Vagina (tissue), 2 donors: ENCODE measurements at places on chromosomes 6 and 20. TPM values are rescaled to one million over a fixed set of nuclear protein-coding genes. Genes with fewer than 3 reads are reported as not detected.

TMEM14A gene
- 16.9 TPM for total RNA-seq

SPDEF gene
- not detected for total RNA-seq

AIF1 gene
- total RNA-seq = 25.0 TPM

FAM83C gene
- total RNA-seq = 16.9 TPM

DNA sequence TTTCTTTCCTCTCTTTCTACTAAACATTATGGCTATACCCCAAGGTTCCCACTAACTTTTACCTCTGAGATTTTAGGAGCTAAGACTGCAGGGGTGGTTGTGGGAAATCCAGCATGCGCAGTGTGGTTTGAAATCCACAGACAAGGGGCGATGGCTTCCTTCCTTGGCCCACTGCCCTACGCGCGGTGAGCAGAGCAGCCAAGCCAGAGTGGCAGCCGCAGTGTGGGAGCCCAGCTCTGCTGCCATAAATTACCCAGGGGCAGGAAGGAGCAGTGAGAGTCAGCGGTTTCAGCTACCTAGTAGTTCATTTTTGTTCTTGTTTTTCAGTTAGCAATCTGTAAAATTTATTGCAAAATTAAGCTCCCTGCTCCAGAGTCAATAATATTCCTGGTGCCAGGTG lies 101.4 kb downstream of the BMP2 start:
- no peak overlapping the region for H3K4me3 ChIP-seq
- H3K27me3 ChIP-seq = no peaks in the 10 kb centered on the region
- H3K36me3 ChIP-seq = no peaks in the 10 kb centered on the region

GRCh38 chr20:44115762-44116644 lies 71.0 kb downstream of the JPH2 start:
- peaks cover 7% of the 10 kb centered on the region for H3K4me1 ChIP-seq
- DNase-seq = no peak
- no peak overlapping the region for H3K4me3 ChIP-seq
- no peaks in the 10 kb centered on the region for H3K36me3 ChIP-seq

DNA sequence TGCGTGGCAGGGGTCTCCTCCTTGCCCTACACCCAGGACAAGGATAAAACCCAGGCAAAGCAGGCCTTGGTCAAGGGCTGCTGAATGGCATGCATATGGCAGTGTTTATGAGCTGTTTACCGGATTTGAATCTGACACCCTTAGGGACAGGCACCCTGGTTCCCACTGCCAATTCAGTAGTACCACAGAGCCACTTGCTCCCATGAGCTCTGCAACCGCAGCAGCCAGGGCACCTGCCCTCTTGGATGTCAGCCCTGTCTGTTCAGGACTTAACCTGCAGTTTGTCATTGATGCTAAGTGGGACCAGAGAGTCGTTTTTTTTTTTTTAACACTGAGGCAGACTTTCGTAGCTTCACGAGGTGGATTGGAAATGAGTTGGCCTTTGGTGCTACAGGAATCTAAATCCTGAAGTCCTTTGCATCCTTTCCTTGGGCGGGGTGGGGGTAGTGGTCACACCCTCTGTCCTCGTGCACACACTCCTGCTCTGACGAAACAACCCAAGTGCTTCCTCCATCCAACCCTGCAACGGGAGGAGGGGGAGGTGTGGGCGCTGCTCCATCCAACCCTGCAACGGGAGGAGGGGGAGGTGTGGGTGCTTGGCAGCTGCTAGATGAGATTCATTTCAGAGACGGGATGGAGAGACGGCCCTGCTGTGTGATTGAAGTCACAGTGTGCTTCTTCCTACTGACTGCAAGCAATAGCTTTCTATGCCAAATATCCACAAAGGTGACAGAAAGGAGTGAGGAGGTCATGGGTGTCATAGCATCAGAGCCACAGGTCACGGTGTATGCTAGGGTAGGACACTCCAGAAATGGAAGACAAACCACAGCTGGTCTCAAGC lies 166.5 kb downstream of the SMOC2 start:
- H3K4me1 ChIP-seq = no peaks in the 10 kb centered on the region
- no peaks in the 10 kb centered on the region for H3K27me3 ChIP-seq
- no peak overlapping the region for H3K27ac ChIP-seq
- H3K4me3 ChIP-seq = no peak overlapping the region
- no peak for DNase-seq

- H3K4me1 ChIP-seq = no peaks in the 10 kb centered on the region
- H3K27me3 ChIP-seq = no peaks in the 10 kb centered on the region
- H3K36me3 ChIP-seq = no peaks in the 10 kb centered on the region
- no peak for DNase-seq
- no peak overlapping the region for H3K4me3 ChIP-seq
Measured at GRCh38 chr6:122524056-122524455, 52.4 kb upstream of the SERINC1 start.

- no peak overlapping the region for H3K27ac ChIP-seq
- H3K27me3 ChIP-seq = no peaks in the 10 kb centered on the region
- H3K4me1 ChIP-seq = no peaks in the 10 kb centered on the region
- H3K36me3 ChIP-seq = no peaks in the 10 kb centered on the region
Measured at GRCh38 chr6:119917186-119917585, 567.6 kb upstream of the MAN1A1 start.

- no peaks in the 10 kb centered on the region for H3K27me3 ChIP-seq
- H3K4me3 ChIP-seq = no peak overlapping the region
- H3K27ac ChIP-seq = no peak overlapping the region
- H3K36me3 ChIP-seq = no peaks in the 10 kb centered on the region
- DNase-seq = no peak
Measured at GRCh38 chr20:53037621-53038020, 65.5 kb downstream of the TSHZ2 start.

DNA sequence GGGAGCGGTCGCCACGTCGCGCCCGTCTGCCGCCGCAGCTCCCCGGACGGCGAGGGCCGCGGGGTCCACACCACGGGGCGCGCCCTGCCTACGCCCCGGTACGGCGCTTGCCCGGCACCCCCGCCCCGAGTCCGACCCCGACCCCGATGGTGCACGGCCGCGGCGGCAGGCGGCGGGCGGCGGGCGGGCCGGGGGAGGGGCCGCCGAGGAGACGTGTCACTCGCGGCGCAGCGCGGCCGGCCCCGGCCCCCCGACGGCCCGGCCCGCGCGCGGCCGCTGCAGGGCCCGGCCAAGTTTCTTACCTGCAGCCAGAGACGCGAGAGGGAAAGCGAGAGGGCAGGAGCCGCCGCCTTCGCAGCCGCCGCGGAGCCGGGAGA lies 328 bp downstream of the RRBP1 start:
- H3K27ac ChIP-seq = peak overlapping the region; percentile 95
- H3K36me3 ChIP-seq = peaks cover 8% of the 10 kb centered on the region
- DNase-seq = no peak
- no peaks in the 10 kb centered on the region for H3K27me3 ChIP-seq
- peaks cover 37% of the 10 kb centered on the region for H3K4me1 ChIP-seq
- H3K4me3 ChIP-seq = peak overlapping the region; percentile 73

GRCh38 chr6:17945111-17945510 lies 42.3 kb downstream of the KIF13A start:
- H3K4me1 ChIP-seq = peaks cover 27% of the 10 kb centered on the region
- no peaks in the 10 kb centered on the region for H3K36me3 ChIP-seq
- no peak for DNase-seq
- no peak overlapping the region for H3K27ac ChIP-seq

DNA sequence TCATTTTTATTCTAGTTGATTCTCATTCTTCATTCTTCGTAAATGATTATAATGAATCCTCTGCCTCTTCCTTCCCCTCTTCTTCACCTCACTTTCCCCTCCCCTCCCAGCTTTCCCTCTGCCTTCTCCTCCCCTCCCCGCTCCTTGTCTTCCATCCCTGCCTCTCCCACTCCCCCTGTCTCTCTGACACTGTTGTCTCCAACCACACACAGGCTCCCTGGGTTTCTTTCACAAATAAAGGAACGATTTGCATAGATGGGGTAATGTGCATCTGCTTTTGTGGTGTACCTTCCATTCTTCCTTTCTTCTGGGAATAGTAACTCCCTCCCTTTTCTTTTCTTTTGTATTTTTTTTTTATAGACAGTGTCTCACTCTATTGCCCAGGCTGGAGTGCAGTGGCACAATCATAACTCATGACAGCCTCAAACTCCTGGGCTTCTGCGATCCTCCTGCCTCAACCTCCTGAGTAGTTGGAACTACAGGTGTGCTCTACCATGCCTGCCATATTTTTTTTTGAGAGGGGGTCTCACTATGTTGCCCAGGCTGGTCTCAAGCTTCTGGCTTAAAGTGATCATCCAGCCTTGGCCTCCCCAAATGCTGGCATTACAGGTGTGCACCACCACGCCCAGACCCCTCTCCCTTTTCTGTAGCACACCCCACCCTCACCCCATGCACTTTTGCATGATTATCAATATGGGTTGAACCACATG lies 318.6 kb downstream of the PRKN start:
- no peaks in the 10 kb centered on the region for H3K36me3 ChIP-seq
- no peaks in the 10 kb centered on the region for H3K27me3 ChIP-seq
- H3K4me3 ChIP-seq = no peak overlapping the region
- no peak for DNase-seq
- H3K4me1 ChIP-seq = no peaks in the 10 kb centered on the region
- no peak overlapping the region for H3K27ac ChIP-seq

DNA sequence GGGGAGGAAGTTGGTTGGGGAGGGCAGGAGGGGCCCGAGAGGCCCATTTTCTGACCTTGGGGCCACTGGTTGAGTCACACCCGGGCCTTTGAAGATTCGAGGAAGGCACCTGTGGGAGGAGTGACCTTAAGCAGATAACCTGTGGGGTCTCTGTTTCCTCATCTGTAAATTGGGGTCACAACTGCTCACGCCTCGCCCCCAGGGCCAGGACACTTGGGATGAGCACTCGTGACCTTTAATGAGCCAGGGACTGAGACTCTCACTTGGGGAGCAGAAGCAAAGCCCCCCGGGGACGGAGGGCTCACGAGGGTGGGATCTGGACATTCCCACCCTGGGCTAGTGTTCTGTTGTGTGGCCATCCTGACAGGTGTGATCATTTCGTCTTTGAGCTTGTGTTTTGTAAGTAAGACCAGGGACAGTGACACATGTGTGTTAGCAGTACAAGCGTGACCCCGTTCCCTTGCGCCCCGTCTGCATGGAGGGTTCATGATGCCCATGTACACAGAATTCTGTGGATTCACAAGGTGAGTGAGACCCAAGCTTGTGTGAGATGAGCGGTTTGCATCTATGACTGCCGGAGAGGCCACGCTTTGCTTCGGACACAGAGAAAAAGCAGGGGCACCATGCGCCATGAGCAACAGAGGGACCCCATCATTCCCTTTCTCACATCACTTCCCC lies 79.3 kb upstream of the PMEPA1 start:
- no peak overlapping the region for H3K27ac ChIP-seq
- H3K36me3 ChIP-seq = no peaks in the 10 kb centered on the region
- H3K4me3 ChIP-seq = no peak overlapping the region

DNA sequence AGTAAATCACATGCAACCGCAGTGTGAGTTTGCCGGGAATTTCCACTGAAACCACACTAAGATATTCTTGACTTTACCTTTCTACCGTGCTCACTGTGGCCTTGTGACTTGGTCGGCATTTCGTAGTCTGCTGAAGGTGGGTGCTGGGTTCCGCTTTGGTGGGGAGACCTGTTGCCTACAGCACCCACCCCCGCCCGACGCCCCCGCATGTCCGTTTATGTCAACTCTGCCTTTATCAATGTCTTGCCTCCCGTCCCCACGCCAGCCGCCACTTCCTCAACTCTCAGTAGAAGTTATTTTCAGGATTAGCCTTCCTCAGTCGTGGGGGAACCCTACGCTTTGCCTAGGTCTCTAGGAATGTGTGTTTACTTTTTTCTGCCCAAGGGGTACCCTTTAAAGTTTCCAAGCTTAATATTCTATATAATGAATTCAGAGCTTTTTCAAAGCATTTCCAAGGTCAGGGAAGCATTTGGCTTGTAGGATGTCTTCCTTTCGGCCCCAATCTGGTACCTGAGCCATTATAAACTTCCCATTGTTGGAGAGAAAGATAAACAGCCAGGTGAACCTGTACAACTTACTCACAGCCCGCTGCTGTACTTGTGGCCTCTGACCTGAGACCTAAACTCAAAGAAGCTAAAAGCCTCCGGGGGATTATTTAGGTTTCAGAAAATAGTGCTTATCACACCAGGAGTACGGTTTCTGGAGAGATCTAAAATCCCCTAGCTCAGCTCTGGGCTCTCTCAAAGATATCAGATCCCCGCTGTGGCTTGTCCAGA lies 54.2 kb downstream of the TBC1D7 start:
- H3K4me3 ChIP-seq = no peak overlapping the region
- peaks cover 6% of the 10 kb centered on the region for H3K4me1 ChIP-seq
- no peak overlapping the region for H3K27ac ChIP-seq
- no peaks in the 10 kb centered on the region for H3K36me3 ChIP-seq

- no peak overlapping the region for H3K4me3 ChIP-seq
- H3K27ac ChIP-seq = peak overlapping the region; percentile 6
Measured at GRCh38 chr6:31952140-31952805, 6.4 kb downstream of the CFB start.

- no peak overlapping the region for H3K27ac ChIP-seq
- H3K27me3 ChIP-seq = no peaks in the 10 kb centered on the region
- no peak overlapping the region for H3K4me3 ChIP-seq
- no peak for DNase-seq
- H3K4me1 ChIP-seq = no peaks in the 10 kb centered on the region
Measured at GRCh38 chr20:17701826-17702225, 2.1 kb downstream of the BANF2 start.

DNA sequence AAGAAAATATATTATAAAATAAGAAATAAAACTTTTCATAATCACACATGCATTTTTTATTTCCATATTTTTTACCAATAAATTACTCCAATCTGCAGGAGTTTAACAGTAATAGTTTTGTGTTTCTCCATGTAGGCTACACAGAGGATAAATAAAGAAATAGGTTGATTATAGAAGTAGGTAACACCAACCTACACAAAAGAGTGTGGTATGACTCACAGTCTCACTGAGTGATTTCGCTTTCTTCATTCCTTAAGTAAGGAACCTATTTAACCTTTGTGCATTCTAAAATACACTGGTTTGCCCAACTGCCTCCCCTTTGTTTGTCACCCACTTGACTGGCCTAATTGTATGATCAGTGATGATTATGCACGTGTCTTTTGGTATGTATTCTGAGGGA lies 244.2 kb upstream of the RIMS1 start:
- no peak overlapping the region for H3K4me3 ChIP-seq
- H3K27me3 ChIP-seq = no peaks in the 10 kb centered on the region
- no peak for DNase-seq
- H3K27ac ChIP-seq = no peak overlapping the region
- H3K36me3 ChIP-seq = no peaks in the 10 kb centered on the region

GRCh38 chr6:121105461-121105860 lies 228.8 kb downstream of the TBC1D32 start:
- H3K4me1 ChIP-seq = no peaks in the 10 kb centered on the region
- no peaks in the 10 kb centered on the region for H3K27me3 ChIP-seq
- no peaks in the 10 kb centered on the region for H3K36me3 ChIP-seq
- DNase-seq = no peak

DNA sequence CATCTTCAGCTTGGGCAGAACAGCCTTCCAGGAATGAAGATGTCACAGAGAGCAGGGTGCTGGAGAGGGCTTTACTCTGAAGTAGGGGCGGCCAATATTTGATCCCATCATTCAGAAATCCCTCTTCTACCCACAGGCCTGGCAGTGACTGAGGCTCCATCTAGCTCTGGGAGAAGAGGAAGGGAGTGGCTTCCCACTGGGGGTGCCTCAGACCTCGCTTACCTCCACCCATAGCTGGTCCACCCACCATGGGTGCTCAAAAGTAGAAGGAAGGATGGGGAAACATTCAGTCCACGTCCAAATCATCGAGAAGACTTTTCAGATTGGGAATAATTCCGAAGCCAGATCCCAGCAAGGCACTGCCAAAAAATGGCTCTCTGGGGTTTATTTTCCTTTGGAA lies 11.8 kb upstream of the THBD start:
- no peaks in the 10 kb centered on the region for H3K27me3 ChIP-seq
- H3K36me3 ChIP-seq = no peaks in the 10 kb centered on the region
- DNase-seq = no peak
- peak overlapping the region; percentile 53 for H3K27ac ChIP-seq
- H3K4me3 ChIP-seq = no peak overlapping the region

- H3K27me3 ChIP-seq = no peaks in the 10 kb centered on the region
- DNase-seq = no peak
- H3K4me1 ChIP-seq = no peaks in the 10 kb centered on the region
- no peak overlapping the region for H3K4me3 ChIP-seq
- no peaks in the 10 kb centered on the region for H3K36me3 ChIP-seq
- H3K27ac ChIP-seq = no peak overlapping the region
Measured at GRCh38 chr6:11950109-11950508, 62.0 kb upstream of the HIVEP1 start.
